HEK293T (cell line): ENCODE measurements at places on chromosomes 16 and 17.
A peak's percentile ranks its signal among the peaks of the same experiment; 100 is the strongest.

- DNase-seq = no peak
Observed at GRCh38 chr17:82100502-82101298, 2.7 kb upstream of the FASN start.

DNA sequence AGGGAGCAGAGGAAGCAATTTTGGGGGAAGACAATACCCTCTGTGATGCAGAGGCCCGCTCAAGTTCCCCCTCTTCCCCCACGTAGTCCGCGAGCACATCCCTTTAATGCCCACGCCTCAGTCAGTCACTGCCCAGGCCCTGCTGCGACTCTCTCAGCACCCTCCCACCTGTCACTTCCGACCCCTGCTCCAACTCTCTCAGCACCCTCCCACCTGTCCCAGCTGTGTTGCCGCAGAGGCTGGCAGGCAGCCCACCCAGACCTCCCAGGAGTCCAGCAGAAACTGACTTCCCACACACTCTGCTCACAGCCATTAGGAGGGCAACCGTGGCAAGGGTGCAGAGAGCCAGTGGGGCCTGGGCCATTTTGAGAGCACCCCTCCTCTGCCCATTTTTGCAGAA, 92.7 kb downstream of the WSCD1 start:
- no peak for DNase-seq

DNA sequence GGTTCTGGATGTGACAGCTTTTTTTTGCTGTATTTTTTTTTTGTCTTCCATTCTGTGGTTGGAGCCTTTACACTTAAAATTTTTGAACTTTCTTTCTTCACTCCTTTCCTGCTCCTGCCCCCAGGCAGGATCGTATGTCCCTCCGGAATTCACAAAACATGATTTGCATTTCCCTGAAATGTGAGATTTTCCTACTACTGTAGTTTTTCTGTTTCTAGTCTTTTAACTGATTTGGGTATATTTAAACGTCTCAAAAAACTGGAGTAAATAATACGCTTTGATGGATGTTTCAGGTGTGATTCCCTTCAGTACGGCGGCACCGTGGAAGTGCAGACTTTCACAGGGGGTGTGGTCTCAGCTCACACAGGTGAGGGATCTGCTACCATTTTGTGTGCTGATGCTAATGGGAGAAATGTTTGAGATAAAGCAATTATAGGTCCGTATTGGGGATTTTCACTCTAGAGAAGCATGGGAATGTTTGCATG, 686 bp downstream of the SRCAP start:
- peak; percentile 16 for DNase-seq

GRCh38 chr17:12098568-12098967, 77.9 kb downstream of the MAP2K4 start:
- DNase-seq = no peak

- DNase-seq = no peak
Observed at GRCh38 chr16:85387171-85387507, 226.0 kb upstream of the GSE1 start.

DNA sequence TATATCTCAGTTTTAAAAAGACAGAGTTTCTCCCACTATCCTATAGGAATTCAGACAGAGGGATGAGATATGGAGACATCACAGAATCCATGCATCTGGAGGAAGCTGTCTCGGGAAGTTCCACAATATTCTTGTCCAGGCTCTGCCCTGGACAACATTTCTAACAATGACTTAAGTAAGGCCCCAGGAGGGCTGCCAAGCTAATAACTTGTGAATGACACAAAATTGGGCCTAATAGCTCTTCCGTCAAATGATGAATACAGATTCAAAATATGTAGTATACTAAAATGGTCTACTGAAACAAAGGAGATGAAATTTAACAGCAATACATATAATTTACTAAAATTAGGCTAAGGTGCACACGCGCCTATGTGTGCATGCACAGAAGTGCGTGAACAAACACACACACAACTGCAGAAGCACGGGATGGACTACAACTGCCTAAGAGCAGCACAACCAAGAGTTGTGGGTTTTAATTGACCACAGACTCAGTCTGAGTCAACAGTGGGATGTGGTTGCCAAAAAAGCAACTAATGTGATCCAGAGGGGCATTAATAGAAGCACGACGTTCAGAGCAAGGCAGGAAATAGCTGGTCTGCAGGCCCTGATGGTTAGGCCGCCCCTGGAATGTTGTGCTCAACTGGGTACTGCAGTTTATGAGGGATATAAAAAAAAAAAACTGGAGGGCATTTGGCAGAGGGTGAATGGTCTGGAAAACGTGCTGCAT, 26.3 kb upstream of the HS3ST2 start:
- DNase-seq = no peak

GRCh38 chr17:27581016-27581415, 50.0 kb upstream of the LGALS9 start:
- no peak for DNase-seq

DNA sequence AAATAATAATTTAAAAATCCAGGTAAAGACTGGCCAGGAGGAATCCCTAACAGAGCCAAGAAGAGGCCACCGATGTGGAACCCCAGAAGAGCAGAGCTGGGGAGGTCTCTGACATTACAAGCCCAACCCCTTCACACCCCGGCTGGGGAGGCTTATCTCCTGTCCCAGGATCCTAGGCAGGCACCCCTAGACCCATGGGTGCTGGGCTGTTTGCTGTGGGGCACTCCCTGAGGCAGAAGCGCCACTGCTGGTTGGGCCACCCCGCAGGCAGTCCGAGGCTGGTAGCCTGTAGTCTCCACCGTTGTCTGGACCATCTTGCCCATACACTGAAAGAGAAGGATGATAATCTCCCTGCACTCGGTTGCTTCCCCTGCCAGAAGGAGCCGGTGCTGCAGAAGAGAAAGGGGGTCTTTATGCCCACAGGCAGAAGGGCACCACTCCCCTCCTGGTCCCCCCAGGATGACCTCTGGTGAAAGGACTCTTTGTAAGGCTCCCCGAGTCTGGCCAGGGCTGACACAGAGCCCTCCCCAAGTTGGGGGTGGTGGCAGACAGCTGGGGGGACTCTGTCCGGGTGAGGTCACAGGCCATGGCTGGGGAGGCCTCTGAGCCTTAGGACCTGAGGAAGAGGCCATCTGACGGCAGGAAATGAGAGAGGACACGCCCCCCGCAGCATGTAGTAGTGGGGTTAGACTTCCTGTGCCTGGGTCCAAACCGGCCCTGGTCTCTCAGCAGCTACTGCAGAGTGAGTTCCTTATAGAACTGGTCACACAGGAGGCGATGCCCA, 34.2 kb downstream of the CFAP20 start:
- no peak for DNase-seq

DNA sequence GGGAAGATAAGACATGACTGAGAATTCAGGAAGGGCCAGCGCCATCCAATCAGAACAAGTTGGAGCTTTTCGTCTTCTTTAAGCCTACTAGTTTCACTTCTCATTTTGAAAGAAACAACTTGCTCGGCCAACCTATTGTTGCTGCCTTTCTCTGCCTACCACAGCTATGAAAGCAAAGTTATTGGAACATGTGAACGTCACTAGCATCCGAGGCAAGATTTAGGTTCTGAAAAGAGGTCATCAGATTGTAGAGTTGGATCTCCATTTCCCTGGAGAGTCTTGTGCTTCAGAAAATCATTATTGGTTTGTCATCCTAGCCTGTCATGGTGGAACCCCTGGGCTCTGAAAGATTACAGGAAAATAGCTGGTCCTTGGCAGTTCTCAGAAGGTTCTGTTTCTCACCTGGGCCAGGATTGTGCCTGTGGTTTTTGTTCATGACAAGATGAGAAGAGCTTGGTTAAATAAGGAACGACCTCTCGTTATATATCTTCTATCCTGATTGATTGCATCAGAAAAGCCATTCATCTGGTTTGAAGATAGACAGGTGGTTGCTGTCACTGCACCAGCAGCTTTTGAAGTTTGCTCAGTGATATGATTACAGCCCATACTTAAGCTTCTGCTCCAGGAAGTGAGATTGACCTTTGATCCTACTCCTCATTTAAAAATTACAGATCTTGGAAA, 25.3 kb downstream of the CDH13 start:
- no peak for DNase-seq

DNA sequence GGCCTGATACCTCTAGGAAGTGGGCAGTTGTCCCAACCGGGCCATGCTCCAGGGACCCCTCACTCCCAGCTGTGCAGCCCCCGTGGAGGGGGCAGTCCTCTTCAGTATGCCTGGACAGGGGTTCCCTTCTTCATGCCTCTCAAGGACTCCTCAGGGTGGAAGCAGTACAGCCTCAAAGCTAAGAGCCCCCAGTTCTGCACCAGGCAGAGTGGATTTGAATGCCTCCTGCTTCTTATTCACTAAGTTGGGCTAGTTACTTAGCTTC, 23.9 kb upstream of the ST6GALNAC1 start:
- no peak for DNase-seq

GRCh38 chr17:14228903-14229302, 7.8 kb downstream of the CDRT15 start:
- DNase-seq = no peak

DNA sequence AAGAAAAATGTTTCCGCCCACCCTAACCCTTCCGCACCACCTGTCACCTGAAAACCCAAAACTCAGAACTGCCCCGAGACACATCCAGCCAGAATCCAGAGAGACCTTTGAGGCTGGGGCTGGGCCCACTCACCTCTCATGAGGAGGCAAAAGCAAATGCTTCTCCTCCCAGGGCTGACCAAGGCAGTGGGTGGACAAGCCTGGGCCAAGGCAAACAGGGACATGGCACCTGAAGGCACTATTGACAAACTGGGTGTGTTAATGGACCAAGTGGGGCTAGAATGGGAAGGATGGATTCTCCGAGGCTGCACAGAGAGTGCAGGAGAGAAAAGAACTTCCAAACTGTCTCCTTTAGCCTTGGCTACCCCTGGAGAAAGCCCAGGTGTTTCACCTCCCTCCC, 54.4 kb downstream of the SOX9 start:
- DNase-seq = no peak

DNA sequence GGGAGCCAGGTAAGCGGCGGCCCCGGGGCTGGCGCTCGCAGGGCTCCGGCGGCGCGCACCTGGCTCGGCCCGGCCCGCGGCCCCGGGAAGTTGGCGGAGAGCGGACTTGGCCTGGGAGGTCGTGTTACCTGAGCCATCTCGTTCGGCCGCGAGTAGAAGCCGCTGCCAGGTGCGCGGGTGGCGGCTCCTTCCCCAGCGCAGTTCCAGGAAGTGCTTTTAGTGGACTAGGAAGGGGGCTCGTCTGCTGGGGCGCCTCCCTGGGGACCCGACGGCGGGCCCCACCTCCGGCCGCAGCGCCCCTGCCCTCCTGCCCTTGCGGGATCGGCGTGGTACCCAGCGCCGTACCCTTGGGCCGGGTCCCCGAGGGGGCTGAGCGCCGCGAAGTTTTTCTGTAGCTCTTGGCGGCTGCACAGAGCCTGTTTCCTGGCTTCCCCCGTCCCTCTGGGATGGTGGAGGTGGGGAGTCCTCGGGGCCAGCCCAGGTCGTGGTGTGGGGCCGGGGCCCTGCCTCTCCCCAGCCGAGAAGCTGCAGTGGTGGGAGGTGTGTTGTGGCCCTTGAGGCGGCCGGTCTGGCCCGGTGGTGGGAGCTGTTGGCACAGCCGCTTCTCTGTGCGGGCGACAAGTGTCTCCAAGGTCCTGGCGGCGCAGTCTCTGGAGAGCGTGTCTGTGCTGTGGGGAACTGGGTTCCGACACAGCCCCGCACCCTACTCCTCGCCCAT, 96.9 kb downstream of the RAB11FIP4 start:
- no peak for DNase-seq

DNA sequence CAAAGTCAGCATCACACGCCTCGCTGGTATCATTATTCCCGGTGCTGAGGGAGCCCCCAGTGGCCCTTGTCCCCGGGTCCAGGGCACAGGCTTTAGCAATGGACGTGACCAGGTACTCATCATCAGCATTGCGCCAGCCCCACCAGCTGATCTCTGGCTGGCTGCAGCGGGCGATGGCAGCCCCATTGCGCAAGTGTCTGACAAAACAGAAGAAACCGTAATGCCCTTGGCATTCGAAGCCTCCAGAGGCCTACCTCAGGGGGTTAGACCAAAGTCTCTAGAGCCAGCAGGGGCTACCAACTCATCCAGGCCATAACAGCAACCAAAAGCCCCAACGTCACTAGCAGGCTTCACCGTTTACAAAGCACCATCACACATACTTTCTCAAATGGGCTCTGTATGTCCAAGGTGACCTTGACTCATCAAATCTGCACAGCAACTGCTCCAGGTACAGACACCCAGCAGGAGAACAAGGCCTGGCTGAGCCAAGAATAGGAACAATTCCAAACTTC, 7.3 kb downstream of the MTMR4 start:
- DNase-seq = no peak

DNA sequence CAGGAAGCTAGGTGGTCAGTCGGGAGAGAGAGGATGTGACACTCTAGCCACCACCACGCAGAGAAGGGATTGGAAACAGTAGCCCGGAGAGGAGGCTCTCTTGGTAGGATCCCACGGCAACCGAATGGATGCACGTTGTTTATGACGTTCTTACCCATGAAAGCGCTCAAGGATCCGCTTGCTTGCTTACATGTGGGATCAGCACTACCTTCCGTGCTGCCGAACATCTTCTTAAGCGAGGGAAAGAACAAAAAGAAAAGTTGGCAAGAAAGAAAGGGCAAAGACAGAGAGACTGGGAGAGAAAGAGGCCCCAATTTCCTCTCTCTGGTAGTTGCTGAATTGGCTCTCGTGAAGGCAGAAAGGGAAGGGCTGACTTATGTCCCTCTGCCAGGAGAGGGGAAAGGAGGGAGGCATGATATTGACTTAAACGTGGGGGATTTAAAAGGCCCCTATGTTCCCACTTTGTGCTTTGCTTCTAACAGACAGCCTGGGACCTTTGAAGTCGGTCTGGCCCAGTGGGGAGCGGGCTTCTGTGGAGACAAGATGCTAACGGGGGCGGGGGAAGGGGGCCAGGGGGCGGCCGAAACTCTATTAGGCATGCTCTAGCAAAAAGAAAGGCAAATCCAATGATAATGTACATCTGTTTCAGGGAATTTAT, 35.4 kb downstream of the SNX20 start:
- no peak for DNase-seq

DNA sequence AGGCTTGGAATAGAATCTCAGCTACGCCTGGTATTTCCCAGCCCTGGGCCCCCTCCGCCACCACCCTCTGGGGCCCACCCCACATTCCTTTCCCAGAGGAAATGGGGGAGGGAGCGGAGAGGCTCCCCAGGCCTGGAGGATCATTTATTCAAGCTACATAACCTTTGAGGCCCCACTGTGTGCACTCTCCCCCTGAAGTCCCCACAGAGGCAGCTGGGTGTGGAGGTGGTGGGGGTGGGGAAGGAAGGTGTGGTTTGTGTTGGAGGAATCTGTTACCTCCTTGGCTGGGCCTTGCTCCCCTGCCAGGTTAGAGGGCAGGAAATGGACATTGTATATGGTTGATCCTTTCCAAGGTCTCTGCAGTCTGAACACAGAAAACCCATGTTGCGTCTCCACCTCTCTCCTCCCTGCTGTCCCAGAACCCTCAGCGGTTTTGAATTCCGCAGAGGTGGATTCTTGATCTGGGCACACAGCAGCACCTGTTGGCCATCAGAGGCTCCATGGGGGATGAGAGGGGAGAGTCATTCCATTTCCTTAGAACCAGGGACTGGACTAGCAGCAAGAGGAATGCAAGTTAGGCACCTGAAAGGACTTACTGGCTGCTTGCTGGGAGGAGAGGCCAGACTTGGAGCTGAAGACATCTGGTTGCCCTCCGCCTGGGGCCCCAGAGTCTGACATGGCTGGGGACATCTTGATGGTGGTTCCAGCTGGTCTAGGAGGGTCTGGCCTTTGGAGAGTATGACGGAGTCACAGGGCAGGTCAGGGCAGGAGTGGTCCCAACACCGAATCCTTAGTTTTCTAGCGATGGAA, 23.0 kb downstream of the ARHGAP23 start:
- no peak for DNase-seq

GRCh38 chr16:70744366-70744765, 56.6 kb downstream of the VAC14 start:
- no peak for DNase-seq

GRCh38 chr17:66379996-66380395, 77.6 kb downstream of the PRKCA start:
- DNase-seq = no peak
